Skeletal muscle cell (primary cell): ENCODE measurements at places on chromosomes 16 and 17.

DNA sequence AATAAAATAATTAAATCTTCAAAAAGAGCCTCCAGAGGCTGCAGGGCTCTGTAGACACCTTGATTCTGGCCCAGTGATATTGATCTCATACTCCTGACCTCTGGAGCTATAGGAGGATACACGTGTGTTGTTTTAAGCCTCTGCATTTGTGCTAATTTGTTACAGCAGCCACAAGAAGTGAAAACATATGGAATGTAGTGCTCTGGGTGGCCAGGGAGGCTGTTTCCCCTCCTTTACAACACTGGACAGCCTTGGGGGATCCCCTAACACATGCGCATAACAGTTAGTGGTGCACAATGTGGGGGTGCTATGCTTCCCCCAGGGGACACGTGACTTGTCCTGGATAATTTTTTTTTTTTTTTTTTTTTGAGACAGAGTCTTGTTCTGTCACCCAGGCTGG lies 4.7 kb upstream of the ZNF500 start:
- DNase-seq = no peak

- no peak for DNase-seq
Observed at GRCh38 chr17:37060928-37061327, 112.2 kb downstream of the AATF start.

DNA sequence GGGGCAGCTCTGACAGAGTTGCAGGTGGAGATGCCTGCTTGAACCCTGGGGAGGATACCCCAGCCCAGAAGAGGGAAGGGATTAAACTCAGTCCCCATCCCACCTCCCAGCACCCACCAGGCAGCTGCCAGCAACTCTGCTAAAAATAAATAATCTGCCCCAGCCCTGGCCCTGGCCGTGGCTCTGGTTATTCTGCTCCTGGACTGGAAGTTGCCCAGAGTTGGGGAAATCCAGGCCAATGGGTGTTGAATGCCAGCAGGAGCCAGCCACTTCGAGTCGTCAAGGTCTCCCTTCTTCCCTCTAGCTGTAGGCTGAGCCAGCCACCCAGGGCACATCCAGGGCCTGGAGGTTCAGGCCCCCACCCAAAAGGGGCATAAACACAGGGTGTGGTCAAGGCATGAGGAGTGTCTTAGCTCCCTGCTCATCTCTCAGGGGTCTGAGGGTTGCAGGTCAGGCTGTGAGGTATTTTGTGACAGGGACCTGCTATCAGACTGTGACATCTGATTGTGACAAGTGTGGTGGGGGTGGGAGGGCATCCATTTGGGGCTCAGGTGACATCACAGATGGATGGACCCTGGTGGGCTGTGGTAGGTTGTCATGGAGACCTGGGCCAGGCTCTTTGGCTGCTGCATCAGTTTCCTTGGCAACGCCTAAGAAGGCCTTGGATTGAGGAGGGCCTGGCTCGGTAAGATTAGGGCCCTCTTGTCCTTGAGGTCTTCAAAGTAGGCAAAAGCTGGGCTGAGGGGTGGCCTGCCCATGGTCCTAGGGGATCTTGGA lies 1.0 kb upstream of the RRAD start:
- no peak for DNase-seq

- DNase-seq = no peak
Observed at GRCh38 chr17:1322014-1322428, 42.6 kb downstream of the TRARG1 start.

GRCh38 chr16:89423681-89424260 lies 66.6 kb downstream of the ANKRD11 start:
- DNase-seq = no peak

GRCh38 chr17:28908640-28909167 lies 5.8 kb upstream of the DHRS13 start:
- DNase-seq = peak; percentile 36

GRCh38 chr17:2385240-2386210 lies 15.3 kb downstream of the MNT start:
- no peak for DNase-seq

DNA sequence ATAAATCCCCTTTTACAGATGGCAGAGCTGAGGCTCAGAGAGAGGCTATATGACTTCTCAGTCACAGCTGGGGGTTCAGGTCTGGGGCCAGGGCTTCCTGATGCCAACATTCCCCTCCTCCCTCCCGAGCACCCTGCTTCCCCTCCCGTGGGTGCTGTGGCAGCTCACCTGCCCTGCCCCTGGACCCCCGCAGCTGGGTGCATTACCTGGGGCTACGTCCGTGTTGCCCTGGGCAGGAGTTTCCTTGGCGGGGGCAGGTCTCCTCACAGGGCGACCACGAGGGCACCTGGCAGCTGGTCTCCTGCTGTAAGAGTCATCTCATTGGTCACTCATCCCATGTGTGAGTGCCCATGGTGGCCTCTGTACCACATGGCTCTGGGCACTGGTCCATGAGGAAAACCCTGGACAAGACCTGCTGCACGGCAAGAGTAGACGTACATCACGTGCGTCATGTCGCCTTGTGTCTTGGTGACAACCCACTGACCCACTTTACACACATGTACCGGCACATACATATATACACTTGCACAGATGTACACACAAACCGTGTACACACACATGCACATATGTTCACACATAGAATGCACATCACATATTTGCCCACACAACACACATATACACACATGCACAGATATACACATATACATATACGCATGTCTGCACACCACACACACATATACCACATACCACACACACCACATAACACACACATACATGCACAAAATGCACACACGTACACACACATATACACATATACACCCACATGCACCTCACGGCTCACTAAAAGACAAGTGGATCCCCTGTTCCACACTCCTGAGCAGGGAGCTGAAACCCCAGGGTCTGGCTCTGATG lies 134.0 kb downstream of the FOXL1 start:
- DNase-seq = no peak

- DNase-seq = no peak
Observed at GRCh38 chr16:27267037-27267677, 1.4 kb downstream of the NSMCE1 start.

- DNase-seq = no peak
Observed at GRCh38 chr16:86104537-86105048, 205.6 kb downstream of the IRF8 start.

DNA sequence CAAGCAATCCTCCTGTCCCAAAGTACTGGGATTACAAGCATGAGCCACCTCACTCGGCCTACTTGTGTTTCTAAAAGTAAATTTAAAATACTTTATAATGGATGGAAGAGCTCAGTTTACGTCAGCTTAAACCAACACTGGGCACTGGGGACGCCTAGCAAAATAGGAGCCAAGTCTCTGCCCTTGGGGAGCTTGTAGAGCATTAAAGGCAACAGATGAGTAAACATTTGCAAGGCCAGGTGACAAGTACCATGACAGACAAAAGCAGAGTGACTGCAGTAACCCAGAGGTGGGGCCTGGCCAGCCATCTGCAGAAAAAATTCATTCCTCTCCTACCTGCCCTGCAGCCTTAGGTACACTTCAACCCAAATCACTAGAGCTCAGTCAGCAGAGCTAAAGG lies 12.1 kb upstream of the NLK start:
- DNase-seq = no peak

DNA sequence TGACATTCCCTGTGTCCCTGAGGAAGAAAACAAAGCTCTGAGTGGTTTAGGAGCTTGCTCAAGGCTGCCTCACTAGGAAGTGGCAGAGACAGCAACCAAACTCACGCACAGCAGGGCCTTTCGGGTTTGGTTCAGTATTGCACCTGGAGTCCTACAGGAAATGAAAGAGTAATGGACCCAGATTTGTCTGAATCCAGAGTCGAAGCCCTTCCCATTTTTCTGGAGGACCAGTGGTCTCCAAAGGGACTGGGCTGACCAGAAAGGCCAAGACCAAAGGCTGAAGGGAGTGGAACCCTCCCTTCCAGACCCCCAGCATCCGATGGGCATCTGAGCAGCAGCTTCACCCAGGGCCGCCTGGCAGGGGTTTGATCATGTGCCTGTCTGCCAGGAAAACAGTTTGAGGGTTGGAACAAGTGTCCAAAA lies 85.5 kb upstream of the RPL38 start:
- DNase-seq = no peak

DNA sequence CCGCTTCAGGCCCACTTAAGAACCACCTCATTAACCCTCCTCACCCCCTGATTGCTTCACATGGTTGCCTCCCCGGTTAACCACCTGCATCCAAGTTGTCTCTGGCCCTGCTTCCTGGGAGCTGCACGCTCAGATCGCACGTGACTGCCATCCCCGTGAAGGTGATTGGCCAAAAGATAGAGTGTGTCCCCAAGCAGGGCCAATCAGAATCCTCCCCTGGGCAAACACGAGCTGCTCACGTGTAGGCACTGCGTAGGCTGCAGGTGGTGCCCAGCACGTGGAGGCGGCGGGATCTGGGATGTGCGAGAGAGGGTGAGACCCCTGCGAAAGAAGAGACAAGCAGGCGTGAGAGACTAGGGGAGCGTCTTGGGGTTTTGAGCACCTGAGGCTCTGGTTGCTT lies 111.8 kb upstream of the CRHR1 start:
- DNase-seq = no peak
